ENCODE measurements at places on chromosomes 13 and 19.

- no peak for DNase-seq
These were observed 111.0 kb downstream of the B3GLCT start for GRCh38 chr13:31310786-31311185.

DNA sequence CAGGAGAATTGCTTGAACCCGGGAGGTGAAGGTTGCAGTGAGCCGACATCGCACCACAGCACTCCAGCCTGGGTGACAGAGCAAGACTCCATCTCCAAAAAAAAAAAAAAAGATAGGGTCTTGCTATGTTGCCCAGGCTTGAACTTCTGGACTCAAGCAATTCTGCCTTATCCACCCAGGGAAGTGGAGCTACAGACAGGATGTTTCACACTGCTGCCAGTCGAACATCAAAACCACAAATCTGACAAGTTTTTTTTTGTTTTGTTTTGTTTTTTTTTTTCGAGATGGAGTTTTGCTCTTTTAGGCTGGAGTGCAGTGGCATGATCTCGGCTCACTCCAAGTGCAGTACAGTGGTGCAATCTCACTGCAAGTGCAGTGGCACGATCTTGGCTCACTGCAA lies 10.8 kb downstream of the XPO4 start:
- DNase-seq: no peak

DNA sequence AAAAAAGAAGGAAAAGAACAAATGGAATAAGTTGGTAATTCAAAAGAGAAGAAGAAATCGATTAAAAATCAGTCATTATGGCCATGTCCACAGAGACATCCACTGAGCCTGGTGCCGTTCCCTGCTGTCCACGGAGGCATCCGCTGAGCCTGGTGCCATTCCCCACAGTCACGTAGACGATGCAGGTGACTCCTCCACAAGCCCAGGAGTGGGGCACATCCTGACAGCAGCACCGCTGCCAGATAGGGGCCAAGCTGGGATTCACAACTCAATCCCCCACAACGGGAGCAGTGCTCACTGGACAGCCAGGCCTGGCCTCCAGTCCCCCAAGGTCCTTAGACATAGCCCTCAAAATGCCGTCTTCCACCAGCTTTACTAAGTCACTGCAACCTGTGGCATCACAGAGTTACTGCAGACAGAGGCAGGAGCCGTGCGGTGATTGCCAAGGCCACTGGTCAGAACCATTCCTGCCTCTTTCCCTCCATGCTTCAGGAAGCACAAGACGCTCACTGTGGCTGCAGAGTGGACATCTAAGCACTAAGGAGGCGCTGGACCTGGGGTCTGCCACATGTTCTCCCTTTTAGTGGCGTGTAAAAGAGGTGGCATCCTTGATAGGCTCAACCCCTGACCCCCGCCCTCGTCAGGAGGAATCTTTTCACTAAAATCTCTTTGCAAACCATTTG lies 131.5 kb upstream of the SPACA7 start:
- no peak for DNase-seq

DNA sequence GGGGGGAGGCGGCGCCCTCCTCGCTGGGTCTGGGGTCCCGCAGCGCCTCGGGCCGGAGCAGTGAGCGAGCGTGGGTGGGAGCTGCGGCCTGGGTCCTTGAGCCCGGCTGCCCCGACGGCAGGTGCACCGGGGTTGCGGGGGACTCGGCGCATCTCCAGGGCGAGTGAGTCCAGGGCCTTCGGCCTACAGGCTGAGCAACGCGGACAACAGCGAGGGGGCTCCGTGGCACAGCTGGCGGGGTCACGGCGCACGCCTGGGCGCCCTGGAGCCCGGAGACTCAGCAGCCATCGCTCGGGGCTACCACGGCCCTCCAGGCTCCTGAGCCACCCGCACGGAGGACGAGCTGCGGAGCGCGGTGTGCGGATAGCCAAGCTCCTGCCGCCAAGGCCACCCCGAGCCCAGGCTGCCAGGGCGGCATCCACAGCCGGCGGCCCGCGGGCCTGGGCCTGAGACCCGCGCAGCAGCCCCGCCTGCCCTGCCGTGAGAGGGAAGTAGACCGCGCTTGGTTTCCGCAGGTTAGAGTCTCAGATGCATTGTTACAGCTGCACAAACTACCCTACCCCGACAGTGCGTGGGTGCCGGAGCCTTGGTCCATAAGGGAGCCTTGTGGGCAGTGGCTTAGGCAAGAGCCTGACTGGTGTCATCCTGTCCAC lies 253.9 kb upstream of the SGCG start:
- DNase-seq: no peak

DNA sequence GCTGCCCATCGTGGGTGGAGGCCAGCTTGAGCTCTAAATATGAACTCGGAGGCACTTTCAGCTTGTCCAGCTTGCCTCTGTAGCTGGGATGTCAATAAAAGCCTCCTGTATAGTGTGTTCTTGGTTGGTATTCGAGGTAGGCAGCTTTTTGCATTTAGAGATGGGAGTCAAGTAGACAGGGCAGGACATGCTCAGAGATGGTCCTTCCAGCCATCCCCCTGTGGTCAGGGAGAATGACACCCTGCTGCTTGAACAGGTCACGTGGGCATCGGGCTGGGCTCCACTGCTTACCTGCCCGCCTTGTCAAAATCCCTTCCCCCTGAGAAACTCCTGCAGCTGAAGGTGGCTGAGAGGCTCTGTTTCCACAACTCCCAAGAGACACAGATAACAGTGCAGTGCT lies 302.5 kb downstream of the ZNF536 start:
- no peak for DNase-seq

- DNase-seq: no peak
These were observed 28.2 kb upstream of the KPNA3 start for GRCh38 chr13:49820591-49821215.

GRCh38 chr19:32489971-32490370 lies 84.4 kb downstream of the DPY19L3 start:
- DNase-seq: no peak

GRCh38 chr13:113466383-113466782 lies 13.1 kb upstream of the ADPRHL1 start:
- DNase-seq: no peak

GRCh38 chr13:113732176-113732960 lies 26.7 kb upstream of the TMEM255B start:
- no peak for DNase-seq

- no peak for DNase-seq
These were observed 146.9 kb downstream of the TM9SF2 start for GRCh38 chr13:99648066-99648665.

GRCh38 chr13:98880677-98881076 lies 97.2 kb downstream of the DOCK9 start:
- no peak for DNase-seq

DNA sequence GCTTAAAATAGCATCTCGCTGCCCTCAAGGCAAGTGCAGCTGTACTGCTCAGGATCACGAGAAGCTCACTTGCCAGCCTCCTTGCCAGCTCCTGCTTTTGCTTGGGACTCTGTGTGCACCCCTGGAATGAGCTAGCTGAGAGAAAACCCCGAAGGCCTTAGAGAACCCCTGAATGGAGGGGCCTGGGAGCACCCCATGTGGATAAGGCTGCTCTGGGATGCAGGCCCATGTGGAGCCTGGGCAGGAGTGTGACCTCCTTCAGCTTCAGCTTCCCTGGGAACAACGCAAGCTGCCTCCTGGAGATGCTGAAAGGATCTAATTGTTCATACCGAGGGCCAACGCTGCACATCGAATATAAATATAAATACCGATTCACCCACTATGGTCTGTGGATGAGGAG lies 109.2 kb downstream of the HSPH1 start:
- no peak for DNase-seq

DNA sequence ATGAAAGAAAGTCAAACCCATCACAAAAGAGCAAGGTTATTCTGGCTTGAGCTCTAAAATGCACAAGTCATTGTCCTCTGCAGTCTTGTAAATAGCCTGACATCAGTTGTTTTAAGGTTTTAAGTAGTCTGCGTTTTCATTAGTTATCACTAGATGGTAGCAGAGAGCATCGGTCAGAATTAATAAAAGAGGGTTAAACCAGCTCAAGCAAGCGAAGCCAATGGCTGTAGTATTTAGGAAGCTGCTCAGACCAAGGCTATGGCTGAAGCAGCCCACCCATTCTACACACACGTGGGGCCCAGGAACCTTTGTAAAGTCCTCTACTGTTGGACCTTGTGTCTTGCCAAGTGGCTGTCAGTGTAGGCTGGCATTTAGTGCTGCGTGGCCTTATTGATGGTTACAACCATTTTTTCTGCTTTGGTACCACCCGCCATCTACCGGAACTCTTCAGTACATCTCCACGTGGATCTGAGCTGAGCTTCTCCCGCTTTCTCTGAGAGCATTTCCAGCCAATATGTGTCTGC lies 13.3 kb upstream of the ZNF57 start:
- DNase-seq: peak; percentile 47

GRCh38 chr19:39924952-39925351 lies 9.5 kb downstream of the FCGBP start:
- no peak for DNase-seq

- no peak for DNase-seq
These were observed 556.3 kb downstream of the UQCRFS1 start for GRCh38 chr19:28656644-28657043.

DNA sequence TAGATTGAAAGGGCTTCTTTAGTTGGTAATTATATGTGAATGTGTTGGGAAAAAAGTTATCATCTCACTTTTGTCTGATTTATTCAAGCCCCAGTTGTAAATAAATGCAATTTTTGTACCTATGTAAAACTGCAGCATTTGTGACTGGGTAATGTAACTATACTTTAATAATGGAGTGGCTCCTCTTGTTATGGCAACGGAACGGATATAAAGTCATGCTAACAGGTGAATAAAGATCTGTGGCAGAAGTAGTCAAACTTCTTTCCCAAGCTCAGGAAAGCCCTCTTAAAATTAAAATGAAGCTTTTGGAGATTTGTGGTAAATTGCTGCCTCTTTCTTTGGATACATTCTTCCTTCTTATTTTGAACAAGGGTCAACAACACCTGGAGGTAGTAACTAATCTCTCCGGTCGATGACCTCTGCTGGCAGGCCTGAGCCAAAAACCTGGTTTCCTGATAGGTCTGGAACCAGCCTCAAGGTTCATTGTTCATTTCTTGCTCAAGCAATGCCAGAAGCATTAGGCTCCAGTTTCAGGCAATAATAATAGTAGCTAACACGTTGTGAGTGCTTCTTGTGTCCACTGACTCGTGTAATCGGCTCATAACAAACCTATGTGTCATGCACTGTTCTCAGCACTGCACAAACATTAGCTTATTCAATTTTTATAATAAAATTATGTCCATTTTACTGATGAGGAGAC lies 313.4 kb upstream of the DACH1 start:
- no peak for DNase-seq

GRCh38 chr13:21530656-21531055 lies 71.6 kb upstream of the ZDHHC20 start:
- DNase-seq: no peak

DNA sequence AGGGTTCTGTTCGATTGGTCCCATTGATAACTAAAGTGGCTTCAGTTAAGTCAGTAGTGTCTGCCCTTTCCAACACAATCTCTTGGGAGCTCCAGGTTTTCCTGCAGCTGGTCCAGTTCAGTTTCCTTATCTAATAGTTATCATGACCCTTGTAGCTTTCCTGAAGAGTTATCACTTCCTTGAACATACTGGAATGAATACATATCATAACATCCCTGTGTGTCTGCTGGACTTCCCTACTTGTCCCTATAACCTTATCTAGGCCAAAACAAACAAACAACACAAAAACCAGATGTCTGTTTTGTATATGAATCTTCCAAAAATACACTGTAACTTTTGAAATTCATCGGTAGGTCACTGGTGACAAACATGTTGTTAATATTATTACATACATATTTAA lies 167.6 kb downstream of the DCT start:
- DNase-seq: no peak

- DNase-seq: no peak
These were observed 26.4 kb downstream of the PTPRS start for GRCh38 chr19:5314012-5314906.

- DNase-seq: peak; percentile 65
These were observed 41.7 kb upstream of the CEACAM20 start for GRCh38 chr19:44570984-44571684.

DNA sequence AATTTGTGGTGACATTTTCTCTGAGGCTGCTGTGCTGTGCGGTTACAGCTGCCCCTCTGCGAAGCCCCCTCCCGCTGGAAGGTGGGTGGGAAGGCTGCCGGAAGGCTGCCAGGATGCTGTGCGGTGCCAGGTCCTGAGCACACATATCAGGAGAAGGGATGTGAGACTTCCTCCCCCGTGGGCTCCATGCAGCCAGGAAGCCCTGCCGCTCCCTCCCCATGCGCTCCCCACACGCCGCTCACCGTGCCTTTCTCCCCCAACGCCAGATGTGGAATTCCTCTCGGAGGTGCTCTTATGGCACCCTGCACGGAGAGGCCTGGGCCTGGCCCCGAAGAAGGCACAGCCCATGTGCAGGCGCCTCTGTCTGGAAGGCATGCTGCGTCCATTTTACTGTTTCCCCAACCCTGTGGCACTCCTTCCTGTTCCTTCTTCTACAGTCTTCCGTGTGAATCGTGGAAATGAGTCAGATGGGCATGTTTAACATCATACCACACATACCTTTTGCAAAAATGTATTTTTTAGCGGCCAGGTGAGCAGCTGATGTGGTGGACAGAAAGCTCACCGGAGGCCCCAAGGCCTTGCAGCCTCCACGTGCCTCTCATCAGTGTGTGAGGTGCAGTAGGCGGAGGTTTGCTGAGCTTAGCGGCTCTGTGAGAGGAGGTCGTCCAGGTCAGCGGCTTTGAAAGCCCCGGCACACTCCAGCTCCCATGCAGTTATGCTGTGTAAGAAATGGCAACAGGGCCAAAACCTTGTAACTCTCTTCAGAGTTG lies 88.0 kb downstream of the ATP11A start:
- no peak for DNase-seq

- DNase-seq: no peak
These were observed 25.7 kb upstream of the IGFL4 start for GRCh38 chr19:46066471-46066870.

GRCh38 chr19:45099467-45100191 lies 6.7 kb downstream of the PPP1R37 start:
- no peak for DNase-seq

DNA sequence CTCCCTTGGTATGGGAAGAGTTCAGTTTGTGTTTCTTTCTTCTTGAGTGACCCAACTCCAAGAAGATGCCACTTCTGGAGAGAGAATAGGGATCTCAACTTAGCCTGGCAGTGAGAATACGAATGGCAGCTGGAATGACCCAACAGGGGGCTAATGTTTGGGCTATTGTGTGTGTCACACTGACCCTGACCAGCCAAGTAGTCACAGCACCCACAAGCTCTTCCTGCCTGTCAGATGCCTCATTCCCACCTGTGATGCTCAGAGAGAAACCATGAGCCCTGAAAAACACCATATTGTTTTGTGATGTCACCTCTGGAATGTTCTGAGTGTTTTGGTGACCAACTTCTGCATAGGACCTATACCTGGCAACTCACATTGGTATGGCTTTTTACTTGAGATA lies at the start of gene CBY2:
Gene CBY2, plus strand, starts transcription at position 233 of the 400 bp plus-strand sequence. Its CDS starts 71 bp downstream, at position 304.
- no peak for DNase-seq

DNA sequence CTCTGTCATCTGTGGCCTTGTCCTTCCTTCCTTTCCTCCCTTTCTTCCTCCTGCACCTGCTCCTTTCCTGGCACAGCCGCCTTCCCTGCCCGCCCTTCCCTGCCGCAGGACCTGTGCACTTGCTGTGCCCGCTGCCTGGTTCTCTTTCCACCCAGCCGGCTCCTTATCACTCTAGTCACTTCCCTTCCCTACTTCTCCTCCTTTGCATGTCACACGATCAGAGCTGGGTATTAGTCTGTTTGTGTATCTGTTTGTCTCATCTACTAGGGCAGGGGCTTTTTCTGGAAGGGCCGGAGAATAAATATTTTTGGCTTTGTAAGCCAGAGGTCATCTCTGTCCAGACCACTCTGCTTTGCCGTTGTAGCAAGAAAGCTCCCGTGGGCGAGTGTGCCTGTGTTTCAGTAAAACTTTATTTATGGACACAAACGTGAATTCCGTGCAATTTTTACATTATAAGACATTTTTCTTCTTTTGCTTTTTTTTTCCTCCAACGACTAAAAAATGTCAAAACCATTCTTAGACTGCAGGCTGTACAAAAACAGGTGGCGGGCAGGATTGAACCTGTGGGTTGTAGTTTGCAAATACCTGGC lies 6.1 kb downstream of the KDM4B start:
- no peak for DNase-seq
